Effector memory CD8-positive, alpha-beta T cell (primary cell): ENCODE measurements at places on chromosomes 5 and 9.

GRCh38 chr5:50969151-50970031 is 303.0 kb downstream of the PARP8 start:
- no peak for DNase-seq

- DNase-seq = no peak
Measured at GRCh38 chr9:128244837-128245231, 31.0 kb downstream of the GOLGA2 start.

DNA sequence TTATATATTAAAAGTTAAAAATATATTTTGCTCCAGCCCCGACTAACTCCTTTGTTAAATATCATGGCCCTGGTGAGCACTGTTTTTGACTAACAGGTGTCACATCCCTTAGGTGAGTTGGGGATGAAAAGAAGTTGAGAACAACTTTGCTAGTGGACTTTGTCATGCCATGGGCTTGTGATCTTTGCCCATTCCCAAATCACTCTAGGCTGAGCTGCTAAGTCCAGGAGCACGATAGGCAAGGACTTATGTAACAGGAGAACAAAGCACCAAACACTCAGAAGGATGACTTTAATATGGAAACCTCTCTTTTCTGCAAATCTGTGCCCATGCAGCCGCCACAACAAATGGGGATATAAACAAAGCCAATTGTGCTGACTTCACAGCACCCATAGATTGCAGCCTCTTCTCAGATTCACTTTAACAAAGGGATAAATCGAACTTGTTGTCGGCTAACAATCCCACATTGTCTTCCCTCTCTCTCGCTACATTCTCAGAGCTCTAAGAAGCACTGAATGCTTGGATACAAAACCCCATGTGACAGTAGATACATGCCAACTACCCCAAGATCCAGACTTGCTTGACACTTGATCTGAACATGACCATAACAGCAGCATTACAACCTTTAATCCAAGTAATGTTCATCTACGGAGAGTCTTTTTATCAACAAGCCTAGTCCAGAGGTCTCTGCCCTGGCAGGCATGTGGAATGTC is 86.8 kb upstream of the CD180 start:
- DNase-seq = no peak

DNA sequence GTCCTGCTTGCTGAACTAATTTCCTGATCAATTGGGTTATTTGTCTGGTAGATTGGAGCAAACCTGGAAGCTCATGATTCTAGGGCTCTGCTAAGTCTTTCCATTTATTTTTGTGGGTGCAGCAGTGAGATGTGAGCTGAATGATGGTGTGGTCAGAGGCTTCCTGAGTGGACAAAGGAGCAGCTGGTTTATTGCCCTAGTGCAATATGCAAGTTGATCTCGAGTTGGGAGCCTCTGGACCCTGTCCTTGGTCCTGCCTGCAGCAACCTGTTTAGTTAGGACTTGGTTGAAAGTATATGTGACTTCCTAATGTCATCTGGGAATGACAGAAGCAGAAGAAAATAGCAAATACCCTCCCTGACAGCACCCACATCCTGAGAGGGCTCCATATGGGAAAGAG is 4.2 kb upstream of the UNC5A start:
- DNase-seq = no peak

- DNase-seq = no peak
Measured at GRCh38 chr5:168916852-168917251, 337.7 kb upstream of the PANK3 start.

DNA sequence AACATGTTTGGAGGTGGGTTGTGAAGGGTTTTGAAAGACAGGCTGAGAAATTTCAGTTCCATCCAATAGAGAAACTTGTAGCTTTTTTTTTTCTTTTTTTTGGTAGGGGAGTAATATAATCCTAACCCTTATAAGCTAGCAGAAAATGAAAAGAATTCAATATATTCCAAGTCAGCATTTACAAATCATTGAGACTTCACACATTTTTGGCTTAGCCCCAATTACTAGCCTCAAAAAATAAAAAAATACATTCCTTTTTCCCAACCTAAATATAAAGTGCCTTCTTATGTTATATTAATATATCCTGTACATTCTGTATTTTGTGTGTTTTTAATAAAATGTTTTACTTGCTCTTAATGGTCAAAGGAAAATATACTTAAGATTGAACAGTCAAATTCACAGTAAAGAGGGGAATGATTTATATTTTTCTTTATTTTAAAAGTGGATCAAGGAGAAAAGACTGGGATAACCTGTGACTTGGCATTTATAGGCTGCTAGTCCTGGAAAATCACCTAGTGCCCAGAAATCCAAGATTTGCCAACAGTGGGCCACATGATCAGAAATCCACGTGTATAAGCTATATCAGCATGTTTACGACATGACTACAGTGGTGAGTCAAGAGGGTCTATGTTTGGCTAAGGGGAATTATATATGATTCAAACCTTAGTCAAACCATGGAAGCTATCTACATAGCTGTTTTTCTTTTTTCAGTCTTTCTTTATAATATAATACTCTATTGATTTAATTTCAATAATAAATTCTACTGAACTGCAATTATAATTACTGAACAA is 14.5 kb downstream of the HACD4 start:
- no peak for DNase-seq

DNA sequence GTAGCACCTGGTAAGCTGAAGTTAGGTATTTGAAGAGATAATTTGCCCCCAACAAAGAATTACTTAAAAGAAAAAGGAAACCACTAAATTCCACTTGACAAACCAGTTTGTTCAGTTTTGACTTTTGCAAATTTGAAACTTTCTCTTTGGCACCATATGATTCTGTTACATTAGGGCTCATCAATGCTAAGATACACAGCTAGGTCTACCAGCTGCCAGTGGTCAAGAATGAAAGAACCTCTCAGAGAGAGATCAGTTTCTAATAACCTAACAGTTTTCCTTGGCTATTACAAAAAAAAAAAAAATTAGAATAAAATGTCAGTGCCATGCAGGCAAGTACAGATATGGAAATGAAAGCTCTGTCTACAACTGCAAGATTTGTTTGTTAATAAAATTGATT is 92.3 kb downstream of the CAAP1 start:
- no peak for DNase-seq

- DNase-seq = no peak
Measured at GRCh38 chr9:37517923-37518322, 32.2 kb downstream of the POLR1E start.

DNA sequence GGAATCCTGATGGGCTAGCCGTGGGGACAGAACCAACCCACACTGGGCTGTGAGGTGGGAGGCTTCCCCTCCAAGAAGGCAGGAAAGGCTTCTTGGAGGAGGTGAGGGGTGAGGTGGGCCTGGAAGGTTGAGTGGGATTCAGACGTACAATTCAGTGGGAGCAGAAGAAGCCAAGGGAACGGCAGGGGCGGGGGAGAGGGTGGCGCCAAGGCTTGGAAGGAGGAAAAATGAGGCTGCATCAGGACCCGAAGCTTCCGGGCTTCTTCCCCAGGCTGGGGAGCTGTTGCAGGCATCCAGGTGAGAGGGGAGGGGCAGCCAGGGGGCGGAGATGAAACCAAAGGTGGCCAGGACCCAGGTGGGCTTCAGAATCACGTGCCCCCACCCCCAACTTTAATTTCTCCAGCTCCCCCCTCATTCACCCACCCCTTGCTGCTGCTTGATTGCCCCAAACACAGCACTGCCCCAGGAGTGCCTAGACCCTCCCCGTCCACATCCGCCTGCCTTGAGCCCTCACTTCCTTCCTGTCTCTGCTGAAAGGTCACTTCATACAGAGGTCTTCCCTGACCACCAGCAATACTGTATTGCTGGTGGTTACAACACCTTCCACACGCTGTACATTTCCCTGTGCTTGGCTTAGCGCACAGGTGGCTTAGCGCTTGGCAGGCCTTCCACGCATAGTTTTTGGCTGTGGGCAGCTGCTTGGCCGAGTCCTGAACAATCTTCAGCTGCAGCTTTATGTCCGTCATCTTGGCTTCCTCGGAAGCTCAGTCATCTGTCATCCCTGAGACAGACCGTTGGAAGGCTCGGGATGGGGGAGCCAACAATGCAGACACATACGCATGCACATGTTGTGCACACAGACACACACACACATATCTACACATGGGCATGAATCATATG is 193.5 kb downstream of the RGS3 start:
- no peak for DNase-seq

- DNase-seq = no peak
Measured at GRCh38 chr5:148825716-148826052, 727 bp upstream of the ADRB2 start.

GRCh38 chr5:125357660-125358059 is 611.2 kb upstream of the ZNF608 start:
- DNase-seq = no peak

DNA sequence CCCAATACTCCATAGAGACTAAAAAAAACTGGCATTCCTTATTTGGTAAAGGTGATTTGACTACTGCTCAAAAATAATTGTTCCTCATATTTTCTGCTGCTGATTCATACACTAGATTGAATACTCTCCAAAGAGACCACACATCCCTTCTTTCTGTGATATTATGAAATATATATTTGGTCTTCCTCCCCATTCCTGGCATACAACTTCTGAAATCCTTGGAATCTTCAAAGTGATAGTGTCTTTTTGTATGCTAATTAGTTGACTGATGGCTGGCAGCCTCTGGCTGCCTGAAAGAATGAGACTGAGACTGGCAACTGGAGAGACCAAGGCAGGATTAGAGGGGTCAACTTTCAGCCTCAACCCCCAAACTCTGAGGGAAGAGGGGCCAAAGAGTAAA is 348.0 kb upstream of the RFX3 start:
- DNase-seq = no peak

DNA sequence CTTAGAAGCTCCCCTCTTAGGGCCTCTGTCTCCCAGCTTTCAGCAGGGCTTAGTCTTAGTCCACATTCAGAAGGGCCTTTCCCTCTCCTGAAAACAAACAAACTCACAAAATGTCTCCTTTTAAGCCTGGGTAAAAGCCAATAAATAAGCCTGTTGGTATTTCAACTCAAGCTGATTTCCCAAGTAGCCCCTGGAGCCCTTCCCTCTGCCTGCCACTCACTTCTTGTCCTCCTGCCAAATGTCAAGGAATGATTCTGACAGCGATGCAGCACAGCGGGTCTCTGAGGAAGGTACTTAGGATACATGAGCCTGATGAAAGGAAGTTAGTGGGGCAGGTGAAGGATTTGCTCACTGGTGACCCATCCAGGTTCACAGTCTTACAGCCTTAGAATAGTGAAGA is 210.5 kb downstream of the PJA2 start:
- DNase-seq = no peak

GRCh38 chr9:108963459-108964143 is 29.4 kb downstream of the ABITRAM start:
- no peak for DNase-seq

- no peak for DNase-seq
Measured at GRCh38 chr9:3507395-3508077, 18.3 kb downstream of the RFX3 start.

DNA sequence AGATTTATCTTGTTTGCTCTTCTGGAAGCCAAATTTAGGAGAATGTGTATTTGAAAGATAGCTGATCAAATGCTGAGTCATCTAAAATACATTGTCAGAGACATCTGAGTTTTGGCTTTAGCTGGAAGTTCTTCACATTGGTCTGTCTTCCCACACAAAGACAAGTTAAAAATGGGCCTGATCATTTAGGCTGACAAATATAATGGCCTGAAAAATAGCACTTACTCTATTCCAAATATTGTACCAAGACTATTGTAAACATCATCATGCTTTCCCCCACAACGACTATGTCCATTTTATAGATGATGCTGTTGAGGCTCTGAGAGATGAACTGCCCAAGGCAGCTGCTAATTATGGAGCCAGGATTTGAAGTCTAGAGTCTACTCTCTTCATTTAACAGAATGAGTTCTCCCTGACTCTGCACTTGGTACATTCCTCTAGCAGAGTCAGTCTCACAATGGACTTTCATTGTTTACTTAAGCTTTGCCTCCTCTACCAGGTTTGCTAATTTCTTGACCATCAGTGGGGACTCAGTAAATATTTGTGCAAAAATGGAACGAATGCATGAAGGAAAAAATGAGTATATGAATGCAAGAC is 619.4 kb upstream of the KLF4 start:
- no peak for DNase-seq

DNA sequence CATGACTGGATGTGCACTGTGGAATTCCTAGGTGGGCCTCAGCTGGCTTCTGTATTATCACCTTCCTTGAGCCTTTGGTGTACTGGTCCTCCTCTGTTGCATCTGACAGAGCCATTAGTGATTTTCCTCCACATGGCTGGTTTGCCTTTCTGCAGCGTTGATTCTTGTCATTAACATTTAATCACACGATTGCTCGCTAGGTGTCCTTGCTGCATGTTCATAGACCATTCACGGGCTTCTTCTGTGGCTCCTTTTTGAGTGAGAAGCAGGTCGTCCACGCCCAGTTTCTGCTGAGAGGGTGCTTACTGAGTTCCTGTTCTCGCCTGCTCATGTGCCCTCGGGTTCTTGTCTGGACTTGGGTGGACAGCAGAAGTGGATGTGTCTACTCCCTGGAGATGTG is 29.3 kb downstream of the ADAMTS16 start:
- no peak for DNase-seq
